Fibroblast of the aortic adventitia (primary cell): ENCODE measurements at places on chromosomes 7 and 10.

DNA sequence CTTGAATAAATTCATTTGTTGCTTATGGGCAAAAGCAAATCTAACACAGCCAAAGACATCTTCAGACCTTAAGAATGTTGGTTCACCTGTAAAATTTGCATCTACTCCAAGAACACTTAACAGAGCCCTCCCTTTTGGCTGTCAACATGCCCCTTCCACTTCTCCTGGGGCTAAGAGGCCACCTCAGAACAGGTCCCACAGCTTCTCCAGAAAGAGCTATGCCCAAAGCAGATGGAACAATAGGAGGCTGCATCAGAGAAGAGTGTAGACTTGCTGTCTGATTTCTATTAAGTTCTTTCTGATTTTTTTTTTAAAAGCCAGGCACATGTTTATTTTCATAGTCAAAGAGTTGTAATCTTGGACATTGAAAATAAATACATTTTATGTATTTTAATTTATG, 26.1 kb upstream of the TRIL start:
- no peak for DNase-seq

- no peak for DNase-seq
These were observed 135.1 kb upstream of the GAD2 start for GRCh38 chr10:26081459-26081858.

DNA sequence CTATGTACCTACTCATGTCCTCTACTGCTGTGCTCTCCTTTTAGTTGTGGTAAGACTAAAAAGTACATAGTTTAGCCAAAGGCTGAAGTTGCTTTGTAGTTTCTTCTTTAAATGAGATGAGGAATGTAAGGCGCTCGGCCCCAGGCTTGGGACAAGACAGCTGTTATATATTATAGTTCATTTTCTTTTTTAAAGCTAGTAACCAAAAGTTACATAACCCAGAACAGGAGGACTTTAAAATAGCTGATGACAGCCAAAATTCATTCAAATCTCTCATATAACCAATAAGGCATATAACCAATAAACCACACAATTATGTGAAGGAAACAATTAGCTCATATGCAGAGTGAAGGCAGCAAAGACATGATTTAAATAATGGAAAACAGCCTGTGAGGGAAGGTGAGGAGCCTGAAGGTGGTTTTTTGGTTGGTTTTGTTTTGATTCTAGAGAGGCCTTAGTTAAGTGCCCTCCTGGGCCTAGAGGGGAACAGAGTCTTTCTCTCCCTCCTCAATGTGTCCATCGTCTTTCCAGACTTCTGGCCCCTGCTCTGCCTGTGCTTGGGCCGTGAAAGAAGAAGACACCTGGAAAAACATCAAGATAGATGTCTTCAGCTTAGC, 35.8 kb downstream of the SLC26A4 start:
- DNase-seq: no peak

DNA sequence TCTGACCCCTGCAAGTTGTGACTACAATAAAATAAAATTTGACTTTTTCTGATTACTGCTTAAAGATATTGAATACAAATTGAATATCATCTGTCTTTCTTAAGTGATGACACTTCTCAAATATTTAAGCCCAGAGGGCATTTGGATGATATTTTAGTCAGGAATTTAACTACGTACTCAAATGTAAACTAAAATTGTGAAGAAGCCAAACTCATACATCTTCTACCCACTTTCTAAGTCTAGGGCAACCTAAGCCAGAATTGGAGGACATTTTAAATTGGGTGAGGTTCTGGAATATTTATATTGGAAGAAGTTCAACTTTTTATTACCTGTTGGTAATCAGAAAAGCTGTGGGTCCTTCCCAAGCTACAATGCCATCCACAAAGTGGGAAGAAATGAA, 149.1 kb upstream of the WDR11 start:
- no peak for DNase-seq

DNA sequence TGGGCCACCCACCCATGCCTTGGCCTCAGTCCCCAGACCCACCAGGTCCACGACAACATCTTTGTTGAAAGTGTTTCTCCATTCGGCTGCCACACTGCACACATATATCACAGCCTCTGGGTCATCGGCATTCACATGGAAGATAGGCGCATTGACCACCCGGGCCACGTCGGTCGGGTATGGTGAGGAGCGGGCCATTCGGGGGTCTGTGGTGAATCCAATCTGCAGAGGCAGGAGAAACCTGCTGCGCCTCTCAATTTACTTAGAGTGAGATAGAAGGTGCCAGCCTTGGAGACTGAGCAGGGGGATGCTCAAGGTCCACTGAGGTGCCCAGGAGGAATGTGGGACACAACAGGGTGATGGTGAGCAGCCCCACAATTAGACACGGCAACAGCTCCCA, 16.4 kb downstream of the OGDHL start:
- no peak for DNase-seq

GRCh38 chr7:77657427-77658224, 38.6 kb upstream of the RSBN1L start:
- peak; percentile 58 for DNase-seq

DNA sequence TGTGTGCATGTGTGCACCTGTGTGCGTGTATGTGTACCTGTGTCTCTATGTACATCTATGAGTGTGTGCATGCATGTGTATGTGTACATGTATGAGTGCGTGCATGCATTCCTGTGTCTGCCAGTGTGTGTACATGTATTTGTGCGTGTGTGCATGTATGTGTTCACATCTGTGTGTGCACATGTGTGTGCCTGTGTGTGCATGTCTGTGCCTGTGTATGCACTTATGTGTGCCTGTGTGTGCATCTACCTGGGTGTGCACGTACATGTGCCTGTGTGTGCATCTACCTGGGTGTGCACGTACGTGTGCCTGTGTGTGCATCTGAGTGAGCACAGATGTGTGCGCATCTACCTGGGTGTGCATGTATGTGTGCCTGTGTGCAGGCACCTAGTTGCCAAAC, 102.2 kb upstream of the DIP2C start:
- no peak for DNase-seq

- no peak for DNase-seq
These were observed 551.2 kb downstream of the GALNT17 start for GRCh38 chr7:71682841-71683781.

- no peak for DNase-seq
These were observed 610.5 kb downstream of the ACTR3B start for GRCh38 chr7:153370092-153370491.

- peak; percentile 44 for DNase-seq
These were observed 11.8 kb upstream of the TIAL1 start for GRCh38 chr10:119608316-119609155.

DNA sequence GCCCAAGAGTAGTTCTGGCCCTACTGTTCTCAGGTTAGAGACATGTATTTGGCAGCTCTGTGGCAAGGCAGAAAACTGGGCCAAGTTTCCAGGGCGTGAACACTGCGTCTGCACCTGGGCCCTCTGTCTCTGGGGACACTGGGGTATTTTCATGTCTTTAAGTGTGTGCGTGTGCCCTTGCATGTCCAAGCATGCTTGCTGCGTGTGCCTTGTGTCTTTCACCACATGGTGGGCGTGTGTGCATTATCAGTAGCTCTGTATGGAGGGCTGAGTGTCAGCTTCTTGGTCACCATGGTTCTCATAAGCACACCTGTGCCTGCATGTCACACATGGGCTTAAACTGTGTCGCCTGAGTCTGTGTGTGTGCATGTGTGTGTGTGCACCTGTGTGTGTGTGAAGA, 69.3 kb downstream of the HIPK2 start:
- no peak for DNase-seq

DNA sequence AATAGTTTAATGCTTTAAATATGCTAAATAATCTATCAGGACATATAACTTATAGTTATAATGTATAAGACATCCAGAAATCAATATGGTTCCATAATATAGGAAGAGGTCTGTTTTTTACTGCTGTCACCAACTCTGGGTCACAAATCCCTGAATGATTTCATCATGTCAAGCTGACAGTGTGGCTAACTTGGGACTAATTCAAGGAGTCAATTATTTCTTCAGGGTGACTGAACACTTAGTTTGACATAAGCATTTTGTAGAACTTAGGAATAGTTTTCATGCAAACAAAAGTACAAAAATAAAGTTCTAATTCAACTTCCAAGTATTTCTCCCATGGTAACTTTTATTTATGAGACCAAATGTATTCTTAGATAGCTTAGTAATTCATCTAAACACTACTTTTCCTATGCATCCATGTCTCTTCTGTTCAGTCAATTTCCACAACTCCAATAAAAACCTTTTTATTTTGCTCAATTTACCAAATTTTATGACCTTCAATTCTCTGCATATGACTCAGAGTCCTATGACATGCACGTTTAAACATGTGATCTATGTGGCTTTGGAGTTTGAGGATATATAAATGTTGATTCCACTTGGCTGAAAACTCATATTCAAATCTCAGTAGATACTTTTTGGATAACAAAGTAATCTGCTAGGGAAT, 40.3 kb upstream of the GNAT3 start:
- no peak for DNase-seq

- peak; percentile 38 for DNase-seq
These were observed 1.2 kb downstream of the RARRES2 start for GRCh38 chr7:150340024-150340749.

DNA sequence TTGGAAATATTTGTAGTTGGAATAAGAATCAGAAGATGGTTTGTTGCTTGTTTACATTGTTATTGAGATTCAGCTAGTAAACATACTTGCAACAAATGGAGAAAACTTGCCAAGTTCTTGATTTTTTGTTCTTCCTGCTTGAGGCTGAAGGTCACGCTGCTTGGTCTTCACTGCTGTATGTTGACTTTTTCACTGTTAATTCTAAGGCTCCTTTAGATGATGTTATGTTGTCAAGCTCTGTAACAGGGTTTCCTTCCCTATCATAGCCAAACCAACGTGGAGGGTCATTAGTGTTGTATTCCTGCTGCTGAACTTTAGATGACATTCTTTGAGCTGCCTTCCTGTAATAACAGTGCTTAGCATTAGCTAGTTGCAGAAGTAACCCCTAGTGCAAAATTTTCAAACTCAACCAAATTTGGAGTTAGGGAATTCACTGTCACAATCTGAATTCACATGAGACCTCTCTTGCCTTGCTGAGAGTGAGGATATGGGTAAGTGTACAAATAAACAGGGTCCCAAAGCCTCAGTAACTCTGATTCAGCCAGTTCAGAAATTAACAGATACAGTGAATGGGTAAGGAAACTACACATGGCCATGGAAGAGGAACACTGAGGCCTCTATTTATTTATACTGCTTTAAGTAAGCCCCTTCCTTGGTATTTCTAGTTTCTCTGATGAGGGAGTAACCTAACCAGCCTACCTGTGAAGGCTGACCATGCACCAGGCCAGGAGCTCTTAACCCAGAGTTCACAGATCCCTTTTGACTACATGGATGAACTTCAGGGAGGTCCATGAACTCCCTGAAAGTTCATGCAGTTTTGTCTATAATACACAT, 64.6 kb downstream of the FAM185A start:
- no peak for DNase-seq

DNA sequence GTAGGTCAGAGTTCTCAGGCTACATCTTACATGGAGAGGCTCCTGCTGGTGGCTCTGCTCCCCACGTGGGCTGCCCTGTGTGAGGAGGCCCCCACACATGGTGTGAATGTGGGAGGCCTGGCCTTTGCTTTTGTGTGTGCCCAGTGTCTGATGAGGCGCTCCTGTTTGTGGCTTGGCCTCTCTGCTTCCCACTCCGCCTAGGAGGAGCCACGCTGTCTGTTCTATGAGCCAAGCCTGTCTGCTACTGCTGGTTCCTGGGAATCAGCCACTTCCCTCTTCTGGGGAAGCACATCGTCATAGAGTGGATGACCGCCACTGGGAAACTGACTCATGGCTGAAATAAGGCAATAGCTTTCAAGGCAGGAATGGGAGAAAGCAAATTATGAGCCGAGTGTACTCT, 87.1 kb downstream of the CYP26A1 start:
- peak; percentile 90 for DNase-seq

DNA sequence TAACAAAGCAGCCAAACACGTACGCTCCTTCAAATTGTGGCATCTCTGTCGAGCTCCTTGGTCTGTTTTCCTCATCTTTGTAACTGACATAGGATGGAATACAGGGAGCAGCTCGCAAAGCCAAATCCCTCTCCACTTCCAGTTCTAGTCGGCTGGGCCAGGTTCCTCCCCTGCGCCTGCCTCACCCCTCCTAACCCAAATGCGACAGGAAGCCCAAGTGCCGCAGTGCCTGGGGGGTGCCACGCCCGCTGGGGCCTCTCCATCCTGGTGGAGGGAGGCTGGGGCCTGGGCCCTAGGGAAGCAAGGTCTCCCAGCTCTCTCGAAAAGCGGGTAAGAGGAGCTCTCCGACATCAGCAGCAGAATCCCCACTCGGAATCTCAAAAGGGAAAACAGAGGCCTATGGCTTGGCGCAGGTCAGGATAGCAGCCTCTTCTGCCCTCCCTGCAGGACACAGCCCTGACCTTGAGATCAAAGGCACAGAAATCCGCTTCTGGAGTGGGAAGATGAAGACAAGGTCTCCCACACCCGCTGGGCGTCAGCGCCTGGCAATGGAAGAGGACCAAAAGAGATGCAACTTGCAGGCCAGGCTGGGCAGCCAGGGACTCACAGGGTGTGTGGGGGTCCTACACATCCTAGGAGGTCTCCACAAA, 165.8 kb downstream of the NRF1 start:
- DNase-seq: no peak
